ENCODE measurements at places on chromosomes 7 and 10.

DNA sequence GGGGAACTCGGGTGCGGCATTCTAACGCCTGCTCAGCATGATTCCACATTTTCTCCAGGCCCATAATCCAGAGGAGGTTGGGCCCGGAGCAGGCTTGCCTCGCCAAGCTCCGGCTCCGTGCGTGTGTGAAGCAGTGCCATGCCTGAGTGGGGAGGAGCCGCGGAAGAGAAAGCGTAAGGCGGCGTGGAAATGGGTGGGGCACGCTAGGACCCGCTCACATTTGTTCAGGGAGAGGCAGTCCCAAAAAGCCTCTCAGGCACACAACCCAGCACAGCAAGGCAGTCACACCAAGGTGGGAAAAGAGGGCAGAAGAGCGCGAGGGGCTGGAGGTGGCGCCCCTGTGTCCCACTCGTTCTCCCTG lies 695 bp upstream of the VDAC2 start:
- peak; percentile 83 for DNase-seq

DNA sequence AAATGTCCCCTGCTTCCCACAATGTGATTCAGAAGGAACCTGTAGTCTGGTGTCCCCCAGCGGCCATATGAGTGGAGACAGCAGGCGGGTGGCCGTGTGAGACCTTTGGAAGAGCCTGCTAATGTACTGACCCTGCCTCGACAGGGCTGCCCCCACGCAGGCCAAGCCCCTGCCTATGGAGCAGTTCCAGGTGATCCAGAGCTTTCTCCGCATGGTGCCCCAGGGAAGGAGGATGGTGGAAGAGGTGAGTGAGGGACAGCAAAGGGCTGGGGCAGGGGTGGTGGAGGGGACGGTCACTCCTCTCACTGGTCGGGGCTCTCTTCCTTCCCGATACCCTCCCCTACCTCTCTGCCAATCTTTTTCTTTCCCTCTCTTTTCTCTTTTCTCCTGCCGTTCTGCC lies 55.7 kb downstream of the PALD1 start:
- DNase-seq, result no peak

- DNase-seq, result no peak
These were observed 984.9 kb upstream of the AUTS2 start for GRCh38 chr7:68613405-68613804.

DNA sequence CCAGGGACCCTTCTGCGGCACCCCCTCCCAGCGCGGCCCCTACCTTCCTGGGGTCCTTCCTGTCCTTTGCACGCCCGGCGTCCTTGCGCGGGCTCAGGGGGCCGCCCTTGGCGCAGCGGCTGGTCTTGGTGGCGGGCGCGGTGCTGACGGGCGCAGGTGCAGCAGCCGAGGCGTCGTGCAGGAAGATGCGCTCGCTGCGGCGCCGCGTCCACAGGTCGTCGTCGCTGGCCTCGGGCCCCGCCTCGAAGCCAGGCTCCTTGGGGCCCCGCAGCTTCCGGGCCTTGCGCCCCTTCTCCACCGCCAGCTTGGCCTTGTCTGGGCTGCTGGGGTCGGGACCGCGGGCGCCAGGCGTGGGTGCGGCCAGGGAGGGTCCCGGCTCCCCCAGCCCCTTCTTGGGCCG lies 49.8 kb downstream of the SLC29A4 start:
- DNase-seq, result no peak

DNA sequence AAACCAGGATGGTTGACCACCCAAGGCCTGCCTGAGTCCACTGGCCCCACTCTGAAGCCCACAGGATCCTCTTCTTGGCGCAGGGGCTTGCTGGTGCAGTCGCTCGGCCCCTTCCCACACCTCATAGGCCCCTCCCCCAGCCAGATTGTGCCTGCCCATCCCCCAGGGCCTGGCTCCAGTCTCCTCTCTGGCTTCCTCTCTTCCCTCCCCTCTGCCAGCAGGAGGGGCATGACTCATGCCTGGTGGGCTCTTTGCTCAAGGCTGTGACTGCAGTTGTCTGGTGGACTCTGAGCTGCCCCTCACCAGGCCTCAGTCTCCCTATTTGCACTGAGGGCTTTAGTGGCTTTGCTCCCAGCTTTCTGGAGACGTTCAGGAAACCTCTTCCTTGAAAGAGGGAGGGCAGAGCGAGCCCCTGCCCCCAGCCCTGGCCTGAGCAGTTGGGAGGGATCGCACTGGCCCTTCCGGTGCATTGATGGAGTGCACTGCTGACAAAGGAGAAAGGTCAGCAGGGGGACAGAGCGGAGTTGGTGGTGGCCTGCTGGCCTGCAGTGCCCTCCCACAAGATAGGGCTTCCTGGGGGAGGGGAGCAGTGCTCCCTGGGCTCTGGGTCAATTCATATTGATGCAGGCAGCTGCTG lies 60.7 kb downstream of the ZMIZ1 start:
- DNase-seq, result no peak

DNA sequence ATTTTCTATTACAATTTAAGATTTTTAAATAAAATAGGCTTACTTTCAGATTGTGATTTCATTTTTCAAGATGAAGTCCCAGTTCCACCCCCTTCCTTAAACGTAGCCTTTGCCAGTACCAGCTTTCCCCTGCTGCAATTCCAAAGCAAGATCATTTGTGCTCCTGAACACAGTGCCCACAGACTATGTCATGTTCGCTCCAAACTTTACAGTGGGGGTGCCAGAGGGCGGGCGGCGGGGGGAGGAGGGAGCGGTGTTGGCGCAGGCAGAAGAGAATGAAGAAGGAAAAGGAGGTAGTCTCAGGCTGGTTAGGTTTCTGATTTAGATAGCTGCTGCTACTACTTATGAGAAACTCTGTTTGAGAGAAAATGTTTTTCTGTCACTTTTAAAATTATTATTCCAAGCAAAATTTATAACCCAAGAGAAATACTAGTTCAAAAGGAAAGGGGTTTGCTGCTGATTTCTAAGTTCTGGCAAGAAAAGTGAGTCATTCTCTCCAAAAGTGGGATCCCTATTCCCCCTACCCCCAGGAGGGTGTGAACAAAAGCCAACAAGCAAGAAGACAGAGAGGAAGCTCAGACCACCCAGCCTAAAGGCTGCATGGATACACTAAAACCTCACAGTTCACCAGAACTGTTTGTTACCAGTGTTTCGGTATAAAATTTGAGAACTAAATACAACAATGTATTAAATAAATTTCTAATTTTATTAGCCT lies 109.6 kb downstream of the SRPK2 start:
- no peak for DNase-seq

DNA sequence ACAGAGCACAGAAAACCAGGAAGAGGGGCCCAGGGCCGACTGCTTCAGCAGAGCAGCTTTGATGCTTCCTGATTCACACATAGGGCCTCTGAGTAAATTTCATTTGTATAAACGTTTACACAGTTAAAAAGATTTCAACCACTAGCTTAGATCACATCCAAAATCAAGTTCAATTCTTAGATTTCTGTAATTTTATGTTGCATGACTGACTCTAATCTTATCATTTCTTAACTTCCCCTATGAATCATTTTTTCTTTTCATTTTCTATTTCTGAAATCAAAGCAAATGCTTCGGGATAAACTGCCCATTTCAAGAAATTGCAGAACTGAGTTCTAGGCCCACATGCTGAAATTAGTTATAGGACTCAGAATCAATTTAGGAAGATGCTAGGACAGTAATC lies 224.7 kb downstream of the INHBA start:
- DNase-seq, result no peak

GRCh38 chr7:7944619-7945282 lies 23.8 kb upstream of the GLCCI1 start:
- DNase-seq, result peak; percentile 64

DNA sequence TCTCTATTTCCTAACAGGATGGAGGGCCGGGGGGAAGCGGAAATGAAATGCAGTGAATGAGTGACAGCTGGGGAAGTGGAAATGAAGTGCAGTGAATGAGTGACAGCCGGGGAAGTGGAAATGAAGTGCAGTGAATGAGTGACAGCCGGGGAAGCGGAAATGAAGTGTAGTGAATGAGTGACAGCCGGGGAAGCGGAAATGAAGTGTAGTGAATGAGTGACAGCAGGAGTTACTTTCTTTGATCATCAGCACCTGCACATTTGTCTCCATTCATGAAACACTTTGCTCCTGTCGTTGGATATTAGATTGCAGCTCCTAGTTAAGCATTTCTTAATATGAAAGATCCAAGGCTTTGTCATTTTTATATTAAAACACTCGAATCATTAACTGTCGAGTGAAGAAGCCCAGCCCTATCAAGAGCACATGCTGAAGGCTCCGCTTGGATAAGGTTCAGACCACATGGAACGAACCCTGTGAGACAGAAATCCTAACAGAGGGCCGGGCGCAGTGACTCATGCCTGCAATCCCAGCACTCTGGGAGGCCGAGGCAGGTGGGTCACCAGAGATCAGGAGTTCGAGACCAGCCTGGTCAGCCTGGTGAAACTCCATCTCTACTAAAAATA lies 406.0 kb upstream of the ADARB2 start:
- DNase-seq, result no peak

- no peak for DNase-seq
These were observed 348.5 kb downstream of the GRID1 start for GRCh38 chr10:86017841-86018734.

DNA sequence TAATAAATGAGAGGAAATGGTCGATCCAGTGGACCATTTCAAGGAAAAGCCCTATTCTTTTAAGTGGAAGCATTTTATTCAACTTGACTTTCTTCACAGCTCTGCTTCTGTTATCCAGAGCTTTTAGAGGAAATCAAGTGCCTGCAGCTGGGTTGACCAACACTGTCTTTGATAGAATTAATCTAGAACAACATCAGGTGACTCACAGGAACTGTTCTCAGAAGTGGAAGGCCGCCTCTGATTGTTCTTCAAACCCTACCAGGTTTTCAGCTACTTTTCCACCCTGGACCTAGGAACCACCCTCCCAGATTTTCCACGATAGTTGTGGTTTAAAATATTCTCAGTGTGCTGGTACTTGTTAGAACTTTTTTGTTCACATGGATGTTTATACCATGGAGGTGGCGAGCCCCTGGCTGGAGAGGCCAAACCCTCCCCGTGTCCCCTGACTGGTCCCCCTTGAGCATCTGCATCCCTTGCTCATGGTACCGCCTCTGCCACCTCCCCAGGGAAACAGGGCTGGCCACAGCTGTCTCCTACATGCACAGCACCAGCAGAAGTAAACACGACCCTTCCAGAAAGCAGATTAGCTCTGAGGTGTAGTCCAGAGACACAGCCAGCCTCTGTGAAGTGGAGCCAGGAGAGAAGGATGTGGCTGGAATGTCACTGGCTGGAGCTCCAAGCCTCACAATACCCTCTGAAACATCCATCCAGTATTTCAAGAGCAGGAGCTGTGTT lies 293.3 kb downstream of the USP6NL start:
- DNase-seq, result no peak

DNA sequence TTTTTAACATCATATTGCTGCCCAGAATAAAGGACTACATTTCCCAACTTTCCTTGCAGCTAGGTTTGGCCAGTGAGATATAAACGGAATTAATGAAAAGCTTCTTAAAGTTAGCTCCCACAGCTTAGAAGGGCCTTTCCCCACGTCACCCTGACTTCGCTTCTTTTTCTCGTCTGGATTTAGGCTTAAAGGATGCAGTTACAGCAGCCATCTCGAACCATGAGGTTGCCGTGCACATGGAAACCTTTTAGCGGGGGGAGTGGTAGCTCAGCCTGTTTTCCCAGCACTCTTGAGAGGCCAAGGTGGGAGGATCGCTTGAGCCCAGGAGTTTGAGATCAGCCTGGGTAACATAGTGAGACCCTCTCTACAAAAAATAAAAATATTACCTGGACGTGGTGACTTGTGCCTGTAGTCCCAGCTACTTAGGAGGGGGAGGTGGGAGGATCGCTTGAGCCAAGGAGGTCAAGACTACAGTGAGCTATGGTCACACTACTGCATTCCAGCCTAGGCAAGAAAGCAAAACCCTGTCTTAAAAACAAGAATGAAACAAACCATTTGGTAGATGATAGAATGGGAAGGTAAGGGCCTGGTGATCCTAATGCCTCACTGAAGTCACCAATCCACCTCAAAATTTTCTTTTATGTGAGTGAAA lies 64.3 kb upstream of the C1GALT1 start:
- DNase-seq, result no peak

Measured in CD4-positive, alpha-beta T cell treated with Interleukin-2 at 100 ng/mL for 4 hours (primary cell).